Bronchial epithelial cell (primary cell): ENCODE measurements at places on chromosomes 12 and 14.

GRCh38 chr12:9387450-9387849 lies 179.3 kb upstream of the PZP start:
- DNase-seq: no peak

DNA sequence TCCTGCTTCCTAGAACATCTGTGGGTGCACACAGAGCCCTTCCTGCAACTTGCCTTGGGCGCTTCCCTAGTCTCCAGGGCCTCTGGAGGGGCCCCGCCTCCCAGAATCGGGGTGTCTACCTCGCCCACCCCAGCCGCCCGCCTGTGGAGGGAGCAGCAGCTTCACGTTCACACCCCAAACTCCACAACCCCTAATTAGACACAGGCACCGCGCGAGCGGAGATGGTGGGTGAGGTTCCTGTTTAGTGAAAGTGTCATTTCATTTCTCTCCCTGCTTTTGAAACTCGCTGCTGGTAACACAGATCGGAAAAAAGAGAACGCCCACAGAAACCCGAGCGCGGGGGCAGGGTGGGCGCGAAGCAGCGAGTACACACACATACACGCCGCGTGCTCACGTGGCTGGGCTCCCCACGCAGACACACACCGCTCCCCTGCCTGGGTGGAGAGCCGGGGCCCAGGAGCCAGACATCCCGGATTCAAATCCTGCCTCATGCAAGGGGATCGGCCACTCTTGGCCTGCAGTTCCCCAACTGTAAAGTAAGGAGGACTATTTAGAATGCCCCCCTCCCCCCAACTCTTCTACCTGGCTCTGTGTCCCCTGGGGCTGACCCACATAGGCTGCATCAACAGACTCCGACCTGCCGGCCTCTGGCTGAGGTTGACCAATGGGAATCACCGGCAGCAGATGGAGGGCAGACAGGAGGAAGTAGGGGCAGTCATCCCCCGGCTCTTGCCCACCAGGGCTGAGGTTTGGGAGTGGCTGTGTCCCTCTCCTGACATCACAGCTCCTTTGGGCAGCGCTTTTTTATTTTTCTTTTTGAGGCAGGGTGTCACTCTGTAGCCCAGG lies 79.2 kb upstream of the NCOR2 start:
- no peak for DNase-seq

DNA sequence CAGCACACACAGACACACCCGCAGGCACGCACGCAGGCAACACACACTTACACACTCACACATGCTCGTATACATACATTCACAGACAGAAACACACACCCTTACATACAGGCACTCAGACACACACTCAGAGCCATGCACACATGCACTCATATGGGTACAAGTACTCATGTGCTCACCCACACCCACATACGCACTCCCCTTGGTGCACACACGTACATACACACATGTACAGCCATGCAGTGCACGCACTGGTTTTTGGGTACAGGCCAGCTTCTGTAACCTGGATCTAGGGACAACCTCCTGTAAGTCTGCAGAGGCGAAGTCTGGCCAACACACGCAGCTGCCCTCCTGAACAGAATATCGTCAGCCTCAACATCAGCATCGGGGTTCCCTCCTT lies 221.3 kb upstream of the RTL1 start:
- DNase-seq: no peak

GRCh38 chr12:107091989-107092641 lies 1.2 kb downstream of the CRY1 start:
- DNase-seq: peak; percentile 96

GRCh38 chr12:42981379-42981778 lies 391.8 kb upstream of the PRICKLE1 start:
- DNase-seq: peak; percentile 38

DNA sequence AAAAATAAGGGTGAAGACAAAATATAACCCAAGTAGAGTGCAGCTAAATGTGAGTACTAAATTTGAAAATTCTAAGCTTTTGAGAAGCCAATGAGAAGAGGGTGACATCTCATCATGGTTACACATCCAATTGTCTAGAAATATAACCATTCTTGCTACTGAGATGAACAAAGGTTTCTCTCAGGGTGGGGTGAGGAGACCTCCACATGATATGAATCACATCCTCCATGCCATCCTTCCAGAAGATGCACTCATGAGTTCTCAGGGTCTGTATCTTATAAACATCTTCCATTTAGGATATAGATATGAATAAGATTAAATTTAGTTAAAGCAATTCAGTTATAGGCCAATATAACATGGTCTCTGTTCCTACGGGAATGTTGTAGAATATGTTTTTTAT lies 38.9 kb upstream of the E2F7 start:
- no peak for DNase-seq

- DNase-seq: peak; percentile 55
Observed at GRCh38 chr14:103871596-103872480, 24.5 kb upstream of the PPP1R13B start.

- DNase-seq: no peak
Observed at GRCh38 chr14:46034305-46034704, 617.3 kb downstream of the RPL10L start.

- peak; percentile 79 for DNase-seq
Observed at GRCh38 chr12:6613776-6614512, 6.8 kb upstream of the CHD4 start.

GRCh38 chr14:69008421-69008884 lies 29.4 kb upstream of the ACTN1 start:
- no peak for DNase-seq

DNA sequence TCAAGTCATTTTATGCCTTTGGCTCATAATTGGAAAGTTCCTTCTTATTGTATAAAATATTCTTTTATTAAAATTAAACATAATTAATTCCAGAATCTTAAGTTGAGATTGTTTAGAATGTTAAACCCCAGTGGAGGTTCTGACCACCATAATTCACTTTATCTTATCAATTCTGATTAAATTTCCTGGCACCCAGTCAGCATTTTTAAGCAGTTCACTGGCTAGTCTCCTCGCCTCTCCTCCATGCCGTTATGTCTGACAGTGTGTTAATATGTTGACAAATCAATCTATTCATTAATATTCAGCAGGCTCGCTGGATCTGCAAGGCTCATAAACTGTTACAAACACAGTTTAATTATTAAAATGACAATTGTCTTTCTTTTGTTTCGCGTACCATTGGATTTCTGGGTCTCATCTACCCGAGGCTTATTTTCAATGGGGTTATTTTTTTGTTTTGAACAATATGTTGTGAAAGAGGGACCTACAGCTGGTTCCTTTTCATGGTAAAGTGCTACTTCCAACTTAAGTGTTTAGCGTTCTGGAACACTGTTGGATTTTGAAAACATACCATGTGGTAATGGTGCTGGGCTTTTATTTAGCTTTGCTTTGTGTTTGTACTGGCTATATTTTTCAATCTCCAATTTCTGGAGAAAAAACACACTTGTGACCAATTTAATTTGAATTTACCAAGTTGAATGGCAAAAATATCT lies 339.7 kb downstream of the PRKD1 start:
- no peak for DNase-seq

GRCh38 chr14:33551963-33552362 lies 398.9 kb downstream of the EGLN3 start:
- no peak for DNase-seq

DNA sequence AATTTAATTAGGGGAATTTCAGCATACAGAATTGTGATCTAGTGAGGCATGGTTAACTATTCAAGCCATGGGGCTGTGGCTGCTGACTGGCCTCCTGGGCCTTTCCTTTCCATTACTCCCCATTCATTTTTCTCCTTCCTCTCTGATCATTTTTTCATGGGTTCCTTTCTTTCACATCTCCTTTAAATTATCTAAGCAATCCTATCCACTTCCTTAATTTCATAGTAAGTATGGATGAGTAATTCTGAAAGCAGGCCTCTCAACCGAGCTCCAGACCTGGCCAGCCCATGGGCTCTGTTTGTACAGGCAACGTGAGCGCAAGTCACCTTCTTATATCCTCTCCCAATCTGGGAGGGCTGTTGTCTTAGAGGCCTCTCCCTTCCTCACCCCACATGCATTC lies 13.4 kb downstream of the CKAP4 start:
- peak; percentile 84 for DNase-seq

DNA sequence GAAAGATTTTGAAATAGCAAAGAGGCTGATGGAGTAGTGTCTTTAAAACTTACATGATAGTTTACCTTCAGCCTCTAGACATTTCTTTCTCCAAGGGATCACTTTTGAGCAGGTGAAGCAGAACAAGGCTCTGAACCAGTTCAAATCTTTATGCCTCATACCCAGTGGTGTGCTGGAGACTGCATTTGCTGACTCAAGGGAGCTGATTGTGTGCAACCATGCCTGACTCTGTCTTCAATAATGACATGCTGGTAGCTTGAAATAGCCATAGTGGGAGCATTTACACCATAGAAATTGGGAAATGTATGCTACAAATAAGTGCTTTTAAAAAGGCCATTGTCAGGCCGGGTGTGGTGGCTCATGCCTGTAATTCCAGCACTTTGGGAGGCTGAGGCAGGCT lies 482.0 kb downstream of the TMTC2 start:
- DNase-seq: no peak

- DNase-seq: no peak
Observed at GRCh38 chr12:120618954-120619615, 21.3 kb upstream of the CABP1 start.

- DNase-seq: no peak
Observed at GRCh38 chr14:34593740-34594375, 36.1 kb downstream of the SNX6 start.

GRCh38 chr14:91310606-91311283 lies 66.2 kb upstream of the GPR68 start:
- no peak for DNase-seq

DNA sequence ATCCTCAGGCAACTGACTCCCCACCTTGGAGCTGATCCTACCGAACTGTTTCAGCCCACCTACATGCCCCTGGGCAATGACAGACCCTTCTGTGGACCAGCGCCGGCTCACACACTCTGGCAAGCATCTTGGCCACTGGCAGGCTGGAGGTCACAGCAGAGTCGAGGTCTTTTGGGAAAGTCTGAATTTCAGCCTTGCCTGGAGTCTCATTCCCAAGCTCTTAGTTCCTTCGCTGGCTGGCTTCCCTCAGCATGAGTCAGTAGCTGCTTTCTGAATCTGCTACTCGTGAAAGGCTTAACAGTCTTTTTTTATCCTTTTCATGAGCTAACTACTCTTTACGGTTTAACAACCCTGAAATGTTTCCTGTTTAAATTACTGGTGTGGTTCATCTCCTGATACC lies 44.5 kb downstream of the ASCL4 start:
- peak; percentile 7 for DNase-seq

DNA sequence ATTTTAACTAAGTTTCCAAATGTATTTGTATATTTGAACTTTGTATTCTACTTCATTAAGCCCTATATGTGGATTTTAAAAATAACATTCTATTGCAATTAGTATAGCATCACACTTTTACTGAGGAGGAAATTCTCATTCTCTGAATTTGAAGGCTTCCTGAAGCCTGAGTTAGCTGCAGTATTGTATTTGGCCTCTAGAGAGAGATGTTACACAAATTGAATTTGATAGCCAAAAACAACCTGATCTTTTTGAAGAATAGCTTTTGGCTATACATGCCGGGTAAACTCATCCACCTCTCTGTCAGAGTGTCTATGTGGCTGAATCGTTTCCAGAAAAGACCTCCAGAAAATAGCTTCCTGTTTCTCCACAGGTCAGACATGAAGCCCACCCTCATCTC lies 316.5 kb upstream of the OR4E1 start:
- peak; percentile 19 for DNase-seq

DNA sequence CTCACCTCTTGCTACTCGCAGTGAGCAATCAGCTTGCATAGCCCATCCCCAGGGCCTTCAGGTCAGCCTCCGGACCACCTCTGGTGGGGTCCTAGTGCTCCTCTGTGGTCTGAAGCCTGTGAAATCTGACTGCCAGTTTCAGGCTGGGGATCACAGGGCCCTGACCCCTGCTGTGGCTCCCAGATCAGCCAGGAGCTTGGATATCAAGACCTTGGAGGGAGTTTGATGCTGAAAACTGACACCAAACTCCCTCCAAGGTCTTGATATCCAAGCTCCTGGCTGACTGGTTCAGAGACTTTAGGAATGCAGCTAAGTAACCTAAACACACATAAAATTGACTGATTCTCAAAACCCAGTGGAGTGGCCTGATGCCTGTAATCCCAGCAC lies 19.8 kb upstream of the DHRS4 start:
- DNase-seq: no peak

- peak; percentile 36 for DNase-seq
Observed at GRCh38 chr14:56133547-56133946, 15.3 kb downstream of the PELI2 start.

- DNase-seq: no peak
Observed at GRCh38 chr14:99803803-99804202, 10.6 kb downstream of the EML1 start.

DNA sequence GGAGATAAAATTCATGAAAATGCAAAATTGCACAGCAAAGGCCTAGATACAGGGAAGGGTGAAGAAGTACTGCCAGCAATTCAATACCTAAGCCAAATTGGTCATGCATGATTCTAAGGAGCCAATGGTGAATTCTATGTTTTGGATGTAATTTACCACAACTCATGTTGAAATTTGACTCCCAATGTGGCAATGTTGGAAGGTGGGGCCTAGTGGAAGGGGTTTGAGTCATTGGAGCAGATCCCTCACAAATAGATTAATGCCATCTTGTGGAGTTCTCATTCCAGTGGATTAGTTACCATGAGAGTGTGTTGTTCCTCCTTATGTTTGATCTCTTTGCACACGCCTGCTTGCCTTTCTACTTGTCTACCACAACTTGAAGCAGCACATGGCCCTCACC lies 194.0 kb upstream of the ALG10 start:
- DNase-seq: no peak

DNA sequence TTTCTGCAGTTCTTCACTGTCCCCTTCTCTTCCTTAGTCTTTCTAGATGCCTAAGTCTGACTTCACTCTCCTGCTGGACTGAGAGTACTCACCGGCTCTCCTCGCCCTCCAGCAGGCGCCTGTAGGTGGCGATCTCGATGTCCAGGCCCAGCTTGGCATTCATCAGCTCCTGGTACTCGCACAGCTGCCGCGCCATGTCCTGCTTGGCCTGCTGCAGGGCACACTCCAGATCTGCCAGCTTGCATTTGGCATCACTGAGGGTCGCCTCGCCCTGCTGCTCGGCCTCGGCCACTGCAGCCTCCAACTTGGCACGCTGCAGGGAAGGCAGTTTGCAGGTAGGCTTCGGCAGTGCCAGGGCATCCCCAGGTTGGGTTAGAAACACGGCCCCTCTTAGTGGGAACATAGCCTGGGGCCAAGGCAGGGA lies 5.2 kb downstream of the KRT84 start:
- DNase-seq: peak; percentile 42

DNA sequence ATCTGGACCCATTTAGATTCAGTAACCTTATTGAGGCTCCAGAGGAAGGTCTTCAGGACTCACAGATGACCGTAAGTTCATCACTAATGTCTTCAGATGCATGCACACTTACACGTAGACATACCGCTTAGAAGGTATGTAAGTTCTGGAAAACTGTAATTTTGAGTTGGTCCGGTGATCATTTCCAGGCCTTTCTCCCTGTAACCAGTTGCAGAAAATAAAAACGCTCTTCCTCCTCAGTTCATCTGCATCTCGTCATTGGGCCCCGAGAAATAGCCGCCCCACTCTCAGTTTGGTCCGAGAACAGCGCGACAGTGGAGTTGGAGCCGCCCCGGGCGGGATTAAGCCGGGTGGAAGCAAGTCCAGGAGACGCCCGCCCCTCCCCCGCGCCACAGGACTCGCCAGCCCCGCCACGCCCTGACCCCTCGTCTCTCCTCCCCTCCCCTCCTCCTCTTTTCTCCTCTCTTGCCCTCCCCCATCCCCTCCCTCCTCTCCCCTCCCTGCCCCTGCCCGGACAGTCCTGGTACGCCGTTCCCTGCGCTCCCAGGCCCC lies 83.7 kb downstream of the TNFAIP2 start:
- no peak for DNase-seq
